ENCODE measurements at places on chromosomes 11 and 22.

DNA sequence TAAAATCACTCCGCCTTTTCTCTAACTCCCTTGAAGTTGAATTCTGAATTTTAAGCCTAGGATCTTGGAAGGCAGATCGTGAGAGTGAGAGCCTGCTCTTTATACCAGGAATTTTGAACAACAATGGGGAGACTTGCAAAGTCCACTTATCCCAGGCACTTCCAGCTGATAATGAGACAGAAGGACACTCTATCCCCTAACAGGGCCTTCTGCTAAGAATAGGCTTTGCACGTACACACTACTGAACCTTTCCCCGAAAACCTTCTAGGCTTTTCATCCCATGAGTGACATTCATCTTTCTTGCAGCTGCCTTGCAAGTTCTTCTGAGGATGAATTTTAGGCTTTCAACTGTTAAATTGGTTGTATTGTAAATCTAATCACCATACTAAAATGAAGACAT, 44.0 kb upstream of the WT1 start:
- DNase-seq, result no peak
- peaks cover 2% of the 10 kb centered on the region for H3K27me3 ChIP-seq
- no peak overlapping the region for H3K4me3 ChIP-seq
- no peaks in the 10 kb centered on the region for H3K36me3 ChIP-seq
- no peaks in the 10 kb centered on the region for H3K4me1 ChIP-seq

DNA sequence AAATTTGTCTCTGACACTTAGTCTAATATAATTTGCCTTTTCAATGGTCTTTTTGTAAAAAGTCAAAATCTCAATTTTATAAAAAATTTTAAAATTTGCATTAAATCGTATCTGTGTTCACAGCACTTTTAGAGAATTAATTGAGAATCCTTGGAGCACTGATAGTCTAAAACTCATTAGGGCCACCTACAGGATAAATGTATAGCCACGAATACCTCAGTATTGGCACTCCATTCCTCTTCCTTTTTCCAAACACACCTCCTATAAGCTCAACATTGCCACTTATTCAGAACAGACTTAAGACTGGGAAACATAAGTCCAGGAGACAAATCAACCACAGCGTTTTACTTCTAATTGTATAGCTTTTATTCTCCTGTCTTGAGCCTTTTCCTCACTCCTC, 776.0 kb upstream of the ARHGAP42 start:
- DNase-seq, result no peak
- H3K4me1 ChIP-seq, result peaks cover 4% of the 10 kb centered on the region
- peak overlapping the region; percentile 26 for H3K27ac ChIP-seq
- H3K4me3 ChIP-seq, result no peak overlapping the region
- H3K36me3 ChIP-seq, result no peaks in the 10 kb centered on the region

- no peak overlapping the region for H3K4me3 ChIP-seq
- H3K27ac ChIP-seq, result no peak overlapping the region
Observed at GRCh38 chr11:121587182-121587581, 134.4 kb upstream of the SORL1-AS1 start.

GRCh38 chr11:108405706-108406105, 61.6 kb downstream of the C11orf65 start:
- no peak overlapping the region for H3K4me3 ChIP-seq
- no peaks in the 10 kb centered on the region for H3K4me1 ChIP-seq
- H3K27me3 ChIP-seq, result peaks cover 2% of the 10 kb centered on the region
- no peak overlapping the region for H3K27ac ChIP-seq

DNA sequence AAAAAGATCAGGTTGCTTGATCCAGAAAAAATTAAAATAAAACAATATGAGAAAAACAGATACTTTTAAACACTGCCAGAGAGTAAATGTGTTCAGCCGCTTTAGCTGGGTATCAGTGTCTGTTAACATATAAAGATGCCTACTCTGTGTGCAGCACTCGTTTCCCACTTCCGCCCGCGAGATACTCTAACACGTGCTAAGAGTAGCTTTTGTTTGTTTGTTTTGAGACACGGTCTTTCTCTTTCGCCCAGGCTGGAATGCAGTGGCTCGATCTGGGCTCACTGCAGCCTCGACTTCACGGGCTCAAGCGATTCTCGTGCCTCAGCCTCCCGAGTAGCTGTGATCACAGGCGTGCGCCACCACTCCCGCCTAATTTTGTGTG, 531 bp upstream of the MEN1 start:
- peaks cover 10% of the 10 kb centered on the region for H3K36me3 ChIP-seq
- no peak overlapping the region for H3K27ac ChIP-seq
- H3K4me3 ChIP-seq, result peak overlapping the region; percentile 90
- peaks cover 12% of the 10 kb centered on the region for H3K27me3 ChIP-seq
- no peaks in the 10 kb centered on the region for H3K4me1 ChIP-seq
- DNase-seq, result no peak

GRCh38 chr11:45354976-45355705, 69.0 kb upstream of the SYT13 start:
- H3K36me3 ChIP-seq, result no peaks in the 10 kb centered on the region
- H3K27me3 ChIP-seq, result peaks cover 2% of the 10 kb centered on the region
- H3K4me1 ChIP-seq, result no peaks in the 10 kb centered on the region
- no peak overlapping the region for H3K27ac ChIP-seq
- H3K4me3 ChIP-seq, result peak overlapping the region; percentile 21
- DNase-seq, result peak; percentile 63

- H3K27me3 ChIP-seq, result peaks cover 8% of the 10 kb centered on the region
- no peak overlapping the region for H3K4me3 ChIP-seq
- no peak overlapping the region for H3K27ac ChIP-seq
- no peak for DNase-seq
Observed at GRCh38 chr11:117870103-117870952, 6.1 kb downstream of the FXYD6 start.

GRCh38 chr11:66720223-66720898, 8.7 kb downstream of the SPTBN2 start:
- peaks cover 44% of the 10 kb centered on the region for H3K4me1 ChIP-seq
- peak overlapping the region; percentile 44 for H3K4me3 ChIP-seq
- peak; percentile 59 for DNase-seq
- peak overlapping the region; percentile 89 for H3K27ac ChIP-seq
- H3K36me3 ChIP-seq, result peaks cover 4% of the 10 kb centered on the region

DNA sequence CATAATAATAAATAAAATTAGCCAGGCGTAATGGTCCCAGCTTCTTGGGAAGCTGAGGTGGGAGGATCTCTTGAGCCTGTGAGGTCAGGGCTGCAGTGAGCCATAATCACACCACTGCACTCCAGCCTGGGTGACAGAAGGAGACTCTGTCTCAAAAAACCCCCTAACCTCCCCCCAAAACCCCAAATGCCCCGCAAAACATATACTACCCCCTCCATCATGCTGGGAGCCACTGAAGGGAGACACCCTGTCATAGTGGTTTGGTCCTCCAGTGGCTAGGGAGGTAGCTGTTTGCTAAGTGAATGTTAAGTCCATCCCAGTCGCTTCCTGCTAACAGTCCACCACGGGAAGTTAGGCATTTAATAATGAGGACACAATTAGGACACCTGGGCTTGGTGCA, 125.0 kb downstream of the ABTB2 start:
- no peak overlapping the region for H3K27ac ChIP-seq
- H3K4me3 ChIP-seq, result no peak overlapping the region
- H3K4me1 ChIP-seq, result peaks cover 26% of the 10 kb centered on the region
- no peak for DNase-seq

- no peaks in the 10 kb centered on the region for H3K27me3 ChIP-seq
- H3K36me3 ChIP-seq, result no peaks in the 10 kb centered on the region
- no peak for DNase-seq
- no peak overlapping the region for H3K4me3 ChIP-seq
Observed at GRCh38 chr22:30033901-30034300, 46.4 kb upstream of the HORMAD2 start.

- no peak overlapping the region for H3K4me3 ChIP-seq
- H3K27me3 ChIP-seq, result no peaks in the 10 kb centered on the region
- H3K36me3 ChIP-seq, result no peaks in the 10 kb centered on the region
- no peak for DNase-seq
Observed at GRCh38 chr11:96464700-96465307, 75.0 kb downstream of the JRKL start.

DNA sequence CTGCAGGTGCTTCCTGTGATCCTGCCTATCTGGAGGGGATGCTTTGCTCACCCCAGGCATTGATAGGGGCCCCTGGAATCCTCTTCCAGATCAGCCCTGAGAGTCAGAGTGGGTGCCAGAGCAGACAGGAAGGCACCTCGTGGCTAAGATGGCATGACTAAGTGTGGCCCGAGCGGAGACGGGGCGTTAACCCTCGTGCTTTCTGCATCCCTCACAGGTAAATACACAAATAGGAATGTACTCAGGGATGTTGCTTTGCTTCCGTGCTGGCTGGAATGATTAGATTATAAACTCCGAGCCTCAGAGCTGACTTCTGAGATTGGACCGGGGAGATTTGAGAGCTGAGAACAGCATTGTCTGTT, 312.7 kb upstream of the B3GAT1 start:
- H3K36me3 ChIP-seq, result no peaks in the 10 kb centered on the region
- no peak overlapping the region for H3K27ac ChIP-seq
- H3K27me3 ChIP-seq, result peaks cover 5% of the 10 kb centered on the region
- peaks cover 3% of the 10 kb centered on the region for H3K4me1 ChIP-seq
- no peak for DNase-seq

- no peaks in the 10 kb centered on the region for H3K36me3 ChIP-seq
- H3K27ac ChIP-seq, result no peak within 1 kb of the TSS
- peaks cover 20% of the 10 kb centered on the region for H3K27me3 ChIP-seq
- peak; percentile 38 for DNase-seq
Observed at GRCh38 chr11:65780770-65781151, at the start of gene AP5B1. Gene AP5B1 (minus strand): TSS chr11:65780976. CDS start chr11:65780591, 385 bp downstream.

DNA sequence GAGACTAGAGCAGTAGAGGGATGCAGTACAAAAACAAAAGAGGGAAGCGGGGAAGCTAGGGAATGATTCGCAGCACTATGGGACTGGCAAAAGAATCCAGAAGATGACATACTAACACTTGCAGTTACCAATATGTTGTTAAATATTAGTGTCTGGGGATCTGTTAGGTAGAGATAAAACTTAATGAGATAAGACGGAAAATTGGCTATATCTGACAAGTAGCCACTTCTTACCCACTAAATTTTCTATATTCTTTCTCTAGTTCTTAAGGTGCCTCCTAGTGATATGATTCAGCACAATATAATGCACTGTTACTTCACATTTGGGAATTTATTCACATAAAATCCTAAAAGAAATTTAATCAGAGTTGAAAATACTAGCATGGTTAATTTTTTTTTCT, 30.8 kb downstream of the CCDC90B start:
- DNase-seq, result no peak
- no peaks in the 10 kb centered on the region for H3K4me1 ChIP-seq
- H3K27me3 ChIP-seq, result no peaks in the 10 kb centered on the region
- H3K36me3 ChIP-seq, result peaks cover 13% of the 10 kb centered on the region
- H3K4me3 ChIP-seq, result no peak overlapping the region

DNA sequence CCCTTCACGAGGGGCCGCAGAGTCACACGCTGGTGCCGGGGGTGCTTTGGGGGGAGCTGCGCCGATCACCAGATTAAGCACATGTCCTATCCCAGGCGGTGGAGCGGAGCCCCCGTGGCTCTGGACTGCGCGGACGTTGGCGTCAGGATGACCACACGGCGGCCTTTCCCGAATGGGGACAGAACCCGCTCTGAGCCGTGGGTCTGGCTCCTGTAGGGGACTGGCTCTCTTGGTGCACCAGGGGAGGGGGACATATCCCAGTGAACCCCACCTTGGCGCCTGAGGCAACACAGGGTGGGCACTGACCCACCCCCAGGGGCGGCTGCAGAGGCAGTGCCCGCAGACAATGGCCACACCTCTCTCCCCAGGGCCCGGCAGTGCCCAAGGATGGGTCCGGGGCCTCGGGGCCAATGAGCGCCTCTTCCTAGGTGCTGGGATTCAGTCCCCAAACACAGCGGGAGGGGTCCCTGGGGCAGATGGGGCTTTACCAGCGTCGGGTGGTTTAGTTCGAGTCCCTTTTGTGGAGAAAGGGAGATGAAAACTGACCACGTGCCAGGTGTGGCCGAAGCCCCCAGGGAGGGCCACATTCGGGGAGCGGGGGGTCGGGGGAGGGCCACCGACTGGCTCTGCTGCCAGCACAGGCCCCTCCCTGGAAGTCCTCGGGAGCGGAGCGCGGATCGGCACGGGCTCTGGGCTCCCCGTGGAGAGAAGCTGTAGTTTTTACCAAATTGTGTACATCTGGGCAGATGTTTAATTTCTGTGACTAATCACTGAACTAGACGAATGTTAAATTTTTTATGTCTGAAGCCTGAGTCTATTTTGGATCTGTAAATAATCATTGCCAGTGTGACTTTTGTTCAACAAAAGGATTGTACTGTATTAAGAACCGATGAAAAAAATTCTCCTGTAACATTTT, 58.9 kb downstream of the GRAMD4 start:
- no peak overlapping the region for H3K4me3 ChIP-seq
- no peak for DNase-seq
- H3K36me3 ChIP-seq, result no peaks in the 10 kb centered on the region
- no peak overlapping the region for H3K27ac ChIP-seq
- H3K27me3 ChIP-seq, result peaks cover 6% of the 10 kb centered on the region

GRCh38 chr22:31846161-31847115, 92.6 kb downstream of the DEPDC5 start:
- H3K27me3 ChIP-seq, result no peaks in the 10 kb centered on the region
- peaks cover 5% of the 10 kb centered on the region for H3K4me1 ChIP-seq
- peaks cover 46% of the 10 kb centered on the region for H3K36me3 ChIP-seq
- no peak overlapping the region for H3K27ac ChIP-seq

Data from endothelial cell (in vitro differentiated cells).